ENCODE measurements at places on chromosomes 12 and 14. TPM values are rescaled to one million over a fixed set of nuclear protein-coding genes. Genes with fewer than 3 reads are reported as not detected.

AICDA gene
- total RNA-seq = 0.10 TPM

CLEC4C gene
- not detected for total RNA-seq

C1QL4 gene
- not detected for total RNA-seq

SMOC1 gene
- 0.38 TPM for total RNA-seq

RD3L gene
- total RNA-seq = not detected

GAS2L3 gene
- total RNA-seq = 55.6 TPM

ASCL1 gene
- total RNA-seq = not detected

OTUB2 gene
- 2.3 TPM for total RNA-seq

Data from endothelial cell (in vitro differentiated cells).